Uterine smooth muscle cell (primary cell): ENCODE measurements at places on chromosomes 12 and 14. TPM values are rescaled to one million over a fixed set of nuclear protein-coding genes. Genes with fewer than 3 reads are reported as not detected.

Gene EIF2S3B
- total RNA-seq: 1.2 and 12.6 TPM in 2 replicates

Gene GLIPR1L1
- not detected in 2 replicates for total RNA-seq

Gene PLXNC1
- 1.7 and 3.2 TPM in 2 replicates for total RNA-seq

Gene SOAT2
- 0.33 TPM in 1 of 2 replicates, not detected in the other for total RNA-seq

Gene BCDIN3D
- total RNA-seq: 4.1 and 4.6 TPM in 2 replicates

Gene DPPA3
- total RNA-seq: not detected in 2 replicates

Gene GLS2
- total RNA-seq: 0.22 and 0.25 TPM in 2 replicates

Gene DCN
- 87.0 and 193 TPM in 2 replicates for total RNA-seq

Gene FOXA1
- not detected in 2 replicates for total RNA-seq

Gene RFLNA
- 0.33 and 0.50 TPM in 2 replicates for total RNA-seq

Gene EFS
- total RNA-seq: 5.5 and 7.6 TPM in 2 replicates

Gene PLD4
- total RNA-seq: under 0.01 and 0.22 TPM in 2 replicates

Gene GPRC5A
- total RNA-seq: 15.6 and 25.2 TPM in 2 replicates

Gene KCNH3
- total RNA-seq: under 0.01 TPM in 1 of 2 replicates, not detected in the other

Gene LBHD2
- total RNA-seq: not detected in 2 replicates

Gene AICDA
- not detected in 2 replicates for total RNA-seq

Gene SERPINA10
- total RNA-seq: under 0.01 TPM in 1 of 2 replicates, not detected in the other

Gene FLVCR2
- 1.8 and 2.0 TPM in 2 replicates for total RNA-seq

Gene LHX5
- not detected in 2 replicates for total RNA-seq

Gene LRTM2
- total RNA-seq: not detected in 2 replicates

Gene SRRM4
- under 0.01 TPM in 1 of 2 replicates, not detected in the other for total RNA-seq

Gene TSPAN19
- 0.11 and 0.25 TPM in 2 replicates for total RNA-seq

Gene IFT43
- total RNA-seq: 28.0 and 43.1 TPM in 2 replicates

Gene FGF6
- total RNA-seq: not detected in 2 replicates

Gene IGFBP6
- 300 and 444 TPM in 2 replicates for total RNA-seq

Gene SYT1
- 1.7 and 2.3 TPM in 2 replicates for total RNA-seq

Gene GALNT6
- 37.9 and 52.3 TPM in 2 replicates for total RNA-seq

Gene DHH
- 0.12 TPM in 1 of 2 replicates, not detected in the other for total RNA-seq

Gene LRRC9
- total RNA-seq: under 0.01 TPM in 1 of 2 replicates, not detected in the other

Gene OR6J1
- not detected in 2 replicates for total RNA-seq

Gene TEX52
- total RNA-seq: 0.12 TPM in 1 of 2 replicates, not detected in the other

Gene LRRIQ1
- total RNA-seq: 0.55 and 0.62 TPM in 2 replicates

Gene IGF1
- total RNA-seq: 0.25 TPM in 1 of 2 replicates, not detected in the other

Gene KRT79
- not detected in 2 replicates for total RNA-seq
